ENCODE measurements at places on chromosomes 7 and 10. TPM values are rescaled to one million over a fixed set of nuclear protein-coding genes. Genes with fewer than 3 reads are reported as not detected.

The TCF7L2 gene
- 20.8 TPM for total RNA-seq

The GIMAP5 gene
- 0.08 TPM for total RNA-seq

The ZNF365 gene
- total RNA-seq, result 0.98 TPM

The COX19 gene
- 6.4 TPM for total RNA-seq

The UPK3B gene
- total RNA-seq, result 17.2 TPM

The NPFFR1 gene
- not detected for total RNA-seq

The UCMA gene
- total RNA-seq, result not detected

The C7orf57 gene
- 0.31 TPM for total RNA-seq

The OR2A5 gene
- not detected for total RNA-seq

The SLC18A2 gene
- total RNA-seq, result not detected

The TUBAL3 gene
- total RNA-seq, result 0.34 TPM

The NEBL gene
- 7.1 TPM for total RNA-seq

The TAS2R3 gene
- not detected for total RNA-seq

The SPDYE2B gene
- total RNA-seq, result not detected

The MLXIPL gene
- 1.4 TPM for total RNA-seq

The TMEM213 gene
- total RNA-seq, result not detected

The BNIP3 gene
- 43.5 TPM for total RNA-seq

The EVX1 gene
- total RNA-seq, result 0.14 TPM

The ADAMTS14 gene
- total RNA-seq, result 0.16 TPM

The C7orf33 gene
- total RNA-seq, result not detected

The CCDC172 gene
- total RNA-seq, result not detected

Data from A549 treated with Mapracorat at 1 μM for 4 hours (cell line).